H54 (cell line): ENCODE measurements at places on chromosomes 11 and 22.
A peak's percentile ranks its signal among the peaks of the same experiment; 100 is the strongest.

DNA sequence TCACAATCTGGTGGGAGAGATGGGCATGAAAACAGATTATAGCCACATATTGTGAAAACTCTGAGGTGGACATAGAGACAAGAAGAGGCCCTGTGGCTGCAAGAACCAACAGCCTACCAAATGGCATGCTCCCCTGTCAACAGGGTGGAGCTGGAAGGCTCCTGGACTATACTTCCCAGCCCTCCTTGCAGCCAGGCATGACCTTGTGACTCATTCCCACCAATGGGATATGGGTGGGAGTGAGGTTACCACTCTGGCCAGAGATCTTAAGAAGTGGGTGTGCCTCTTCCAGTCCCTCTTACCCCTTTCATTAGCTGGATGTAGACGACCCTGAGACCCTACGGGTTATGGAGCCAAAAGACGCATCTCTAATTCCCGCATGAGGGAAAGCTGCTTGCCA lies 126.4 kb upstream of the ZBED5 start:
- DNase-seq = no peak

- no peak for DNase-seq
Observed at GRCh38 chr11:80856066-80856465, 1415.2 kb upstream of the TENM4 start.

DNA sequence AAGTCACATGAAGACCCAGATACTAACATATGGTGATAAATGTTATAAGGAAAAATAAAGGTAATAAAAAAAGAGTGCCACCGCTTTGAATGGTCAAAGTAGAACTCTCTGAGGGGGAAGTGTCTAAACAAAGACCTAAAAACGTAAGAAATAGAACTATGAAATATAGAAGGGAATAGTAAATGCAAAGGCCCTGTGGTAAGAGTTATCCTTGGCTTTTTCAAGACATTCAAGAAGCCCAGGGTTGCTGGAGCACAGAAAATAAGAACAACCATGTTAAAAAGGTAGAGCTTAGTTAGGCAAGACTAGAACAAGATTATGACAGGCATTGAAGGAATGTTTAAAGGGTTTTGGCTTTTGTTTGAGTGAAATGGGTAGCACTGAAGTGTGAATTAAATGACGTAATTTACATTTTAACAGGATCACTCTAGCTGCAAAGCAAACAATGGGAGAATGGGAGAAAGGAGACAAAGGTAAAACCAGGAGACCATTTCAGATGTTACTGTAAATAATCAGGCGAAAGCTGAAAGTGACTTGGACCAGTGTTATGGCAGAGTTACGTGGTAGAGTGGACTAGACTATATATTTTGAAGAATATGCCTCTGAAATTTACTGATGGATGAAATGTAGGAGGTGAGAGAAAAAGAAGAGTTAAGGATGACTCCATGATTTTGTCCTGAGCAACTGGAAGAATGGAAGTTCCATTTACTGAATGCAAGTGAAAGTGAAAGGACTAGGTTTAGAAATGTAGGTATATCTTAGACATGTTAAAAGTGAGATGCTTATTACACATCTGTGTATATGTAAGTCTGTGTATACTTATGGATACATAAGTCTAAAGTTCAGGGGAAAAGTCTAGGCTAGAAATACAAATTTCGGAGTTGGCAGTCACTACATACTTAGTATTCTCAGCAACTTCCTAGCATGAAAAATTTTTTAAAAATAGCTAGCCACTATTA lies 28.5 kb downstream of the BTBD10 start:
- DNase-seq = no peak

- peak; percentile 40 for DNase-seq
Observed at GRCh38 chr22:30390974-30391691, 3.9 kb upstream of the RNF215 start.

GRCh38 chr22:26234296-26234695 lies 65.0 kb downstream of the SEZ6L start:
- no peak for DNase-seq

- peak; percentile 58 for DNase-seq
Observed at GRCh38 chr11:69010964-69011623, 2.0 kb downstream of the MRGPRF start.
